Stimulated activated naive CD4-positive, alpha-beta T cell treated with Interleukin-2 at 50 U/mL for 16 hours (primary cell): ENCODE measurements at places on chromosomes 11 and 22.

DNA sequence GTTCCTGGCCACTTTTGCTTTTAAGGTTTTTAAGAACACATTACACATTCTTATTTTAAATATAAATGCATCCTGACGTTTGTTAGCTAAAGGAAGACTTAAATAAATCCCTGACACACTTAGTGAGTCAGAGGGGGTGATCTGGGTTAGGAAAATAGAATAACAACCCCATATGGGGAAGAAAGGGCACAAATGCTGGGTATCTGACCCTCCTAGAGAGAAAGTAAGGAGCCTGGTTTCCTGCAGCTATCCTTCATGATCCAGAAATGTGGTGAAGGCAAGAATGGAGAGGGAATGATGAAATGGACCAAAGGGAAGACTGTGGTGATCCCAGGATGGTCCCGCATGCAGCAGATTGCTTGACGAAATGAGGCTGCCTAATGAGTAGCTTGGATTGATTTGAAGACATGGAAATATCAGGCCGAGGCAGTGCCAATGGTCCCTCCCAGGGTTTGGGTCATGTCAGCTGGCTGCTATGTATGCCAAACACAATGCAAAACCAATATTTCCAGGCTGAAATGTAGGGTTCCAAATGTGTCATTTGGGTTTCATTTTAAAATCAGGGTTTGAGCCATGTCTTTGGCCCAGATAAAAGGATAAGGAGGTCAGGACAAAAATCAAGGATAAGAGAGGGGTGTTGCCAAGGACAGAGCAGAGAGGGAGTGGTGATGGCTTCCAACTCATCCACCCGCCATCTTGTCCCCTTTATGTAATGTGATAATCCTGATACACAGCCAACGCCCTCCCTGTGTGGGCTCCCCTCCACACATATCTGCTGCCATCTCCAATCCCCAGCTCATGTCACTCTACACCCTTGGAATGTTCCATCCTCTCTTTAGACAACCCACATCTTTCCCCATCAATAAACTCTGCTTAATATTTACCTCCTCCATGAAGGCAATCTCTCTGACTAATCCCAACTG, 135.1 kb upstream of the PITPNB start:
- DNase-seq: no peak

- DNase-seq: no peak
These were observed 113.1 kb upstream of the TTC12 start for GRCh38 chr11:113201054-113201818.

- DNase-seq: no peak
These were observed 32.4 kb downstream of the MCAM start for GRCh38 chr11:119284344-119285157.

- no peak for DNase-seq
These were observed 41.0 kb downstream of the C11orf71 start for GRCh38 chr11:114359342-114359741.

GRCh38 chr11:16985297-16985696, 28.9 kb downstream of the PLEKHA7 start:
- DNase-seq: no peak

DNA sequence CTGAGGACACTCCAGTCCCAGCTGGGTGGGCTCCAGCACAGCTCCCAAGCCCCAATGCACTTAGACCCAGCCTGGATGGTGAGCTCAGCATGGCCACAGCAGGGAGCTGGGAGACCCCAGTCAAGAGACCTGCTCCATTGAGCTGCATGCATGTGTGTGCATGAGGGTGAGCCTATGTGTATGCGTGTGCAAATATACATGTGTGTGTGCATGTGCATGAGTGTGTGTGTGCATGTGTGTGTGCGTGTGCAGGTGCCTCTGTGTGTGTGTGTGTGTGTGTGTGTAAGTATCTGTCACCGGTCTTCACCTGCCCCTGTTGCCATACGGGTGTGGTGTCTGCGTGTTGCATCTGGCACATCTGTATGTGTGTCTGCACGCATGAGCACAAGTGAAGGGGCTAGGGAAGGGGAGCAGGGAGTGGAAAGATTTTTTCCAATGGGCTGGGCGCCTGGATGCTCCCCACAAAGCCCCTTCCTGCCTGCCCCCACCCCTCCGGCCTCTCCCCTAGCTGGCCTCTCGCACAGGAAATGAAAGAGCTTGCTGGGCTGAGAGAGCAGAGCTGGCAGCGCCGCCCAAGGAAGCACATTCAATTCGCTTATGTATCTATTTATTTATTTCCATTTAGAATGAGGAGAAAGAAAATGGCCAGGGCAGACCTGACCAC, 4.1 kb downstream of the TSPAN32 start:
- DNase-seq: no peak

DNA sequence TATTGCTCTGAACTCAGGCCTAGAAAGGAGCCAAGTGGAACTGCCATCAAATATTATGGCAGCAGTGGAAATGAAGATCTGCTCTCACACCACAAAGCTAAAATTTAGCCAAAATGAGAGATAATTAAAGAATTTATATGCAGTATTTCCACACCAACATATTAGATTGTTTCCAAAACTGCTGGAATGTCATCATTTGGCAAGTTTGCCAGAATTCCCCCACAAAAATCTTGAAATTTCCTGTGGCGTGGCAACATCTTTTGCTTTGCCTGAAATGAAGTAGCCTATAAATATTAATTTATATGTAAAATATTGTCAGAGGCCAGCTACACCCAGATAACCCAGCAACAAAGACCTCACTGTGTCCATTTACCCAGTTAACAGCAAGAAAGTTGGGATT, 13.8 kb downstream of the C11orf71 start:
- DNase-seq: no peak
